ENCODE measurements at places on chromosomes 12 and 14. TPM values are rescaled to one million over a fixed set of nuclear protein-coding genes. Genes with fewer than 3 reads are reported as not detected.

DNA sequence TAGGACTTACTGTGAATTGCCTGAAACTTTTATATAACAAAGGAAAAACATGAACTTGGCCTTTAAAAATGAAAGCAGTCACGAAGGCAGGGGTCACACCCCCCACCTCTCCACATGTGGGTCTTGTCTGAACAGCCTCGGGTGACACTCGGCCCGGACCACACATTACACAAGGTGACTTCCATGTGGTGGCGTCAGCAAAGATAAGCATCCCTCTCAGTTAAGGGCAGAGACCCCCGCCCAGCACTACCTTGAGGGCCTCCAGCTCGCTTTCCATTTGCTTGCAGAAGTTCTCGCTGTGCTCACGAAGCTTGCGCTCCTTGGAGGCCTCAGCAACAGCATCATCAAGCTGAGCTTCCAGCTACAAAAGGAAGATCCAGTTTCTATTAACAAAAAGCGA lies 47.4 kb downstream of the AMN start:
- no peak for DNase-seq

- DNase-seq: no peak
Observed at GRCh38 chr12:74119811-74120362, 417.7 kb upstream of the ATXN7L3B start.

- DNase-seq: no peak
Observed at GRCh38 chr12:12786351-12786705, 869 bp downstream of the APOLD1 start.

DNA sequence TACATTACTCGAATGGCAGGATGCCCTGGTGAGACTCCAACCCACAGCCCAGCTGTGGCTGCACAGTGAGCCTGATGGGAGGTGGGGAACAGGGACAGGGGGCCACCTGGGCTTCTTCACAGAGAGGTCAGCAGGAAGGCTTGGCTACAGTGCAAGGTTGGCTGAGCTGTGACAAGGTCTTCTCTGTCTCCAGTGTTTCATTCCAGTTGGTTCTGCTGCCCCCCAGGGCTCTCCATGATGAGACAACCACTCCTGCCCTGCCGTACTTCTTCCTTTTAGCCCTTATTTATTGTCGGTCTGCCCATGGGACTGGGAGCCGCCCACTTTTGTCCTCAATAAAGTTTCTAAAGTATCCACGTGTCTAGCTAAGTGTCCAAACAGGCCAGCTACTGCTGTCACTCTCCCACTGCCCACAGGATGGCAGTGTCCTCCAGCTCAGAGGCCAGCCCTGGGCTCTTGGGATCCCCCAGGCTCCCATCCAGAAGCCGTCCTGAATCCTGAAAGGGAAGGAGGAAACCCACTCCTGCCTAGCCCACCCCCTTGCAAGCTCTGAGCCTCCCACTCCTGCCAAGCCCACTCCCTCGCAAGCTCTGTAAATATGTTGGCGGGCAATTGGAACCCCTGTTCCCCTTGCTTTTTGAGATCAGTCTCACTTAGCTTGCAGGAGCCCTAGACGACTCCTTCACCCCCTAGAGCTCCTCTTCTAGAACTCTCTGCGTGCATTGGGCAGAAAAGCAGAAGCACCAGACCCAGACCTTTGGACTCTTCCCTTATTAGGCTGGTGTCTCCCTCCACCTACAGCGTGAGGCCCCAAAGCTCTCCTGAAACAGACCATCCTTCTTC lies 5.4 kb downstream of the C1QL4 start:
- DNase-seq: peak; percentile 73

GRCh38 chr14:64444984-64445845 lies 20.1 kb upstream of the AKAP5 start:
- no peak for DNase-seq

DNA sequence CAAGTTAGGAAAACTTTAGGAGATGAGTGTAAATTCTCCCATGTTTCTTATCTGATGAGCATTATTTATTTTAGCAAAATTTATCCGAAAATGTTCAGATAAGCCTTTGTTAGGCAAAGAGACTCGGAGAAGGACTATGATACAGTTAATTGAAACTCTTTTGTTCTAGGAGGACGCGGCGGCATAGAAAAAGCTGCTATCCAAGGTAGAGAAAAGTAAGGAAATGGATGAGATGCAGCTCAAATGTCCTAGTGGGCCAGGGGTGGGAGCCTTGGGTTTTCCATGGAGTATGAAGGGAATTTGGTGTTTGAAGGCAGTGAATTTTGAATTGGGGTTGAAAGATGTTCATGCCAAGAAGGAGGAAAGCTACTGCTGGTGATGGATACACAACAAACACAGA lies 1504.5 kb downstream of the AACS start:
- DNase-seq: no peak

GRCh38 chr12:52059582-52060497 lies 8.6 kb downstream of the NR4A1 start:
- DNase-seq: no peak

Gene LRFN5
- 0.05 TPM for total RNA-seq

Gene IL22
- not detected for total RNA-seq
